ENCODE measurements at places on chromosomes 3 and 15.

DNA sequence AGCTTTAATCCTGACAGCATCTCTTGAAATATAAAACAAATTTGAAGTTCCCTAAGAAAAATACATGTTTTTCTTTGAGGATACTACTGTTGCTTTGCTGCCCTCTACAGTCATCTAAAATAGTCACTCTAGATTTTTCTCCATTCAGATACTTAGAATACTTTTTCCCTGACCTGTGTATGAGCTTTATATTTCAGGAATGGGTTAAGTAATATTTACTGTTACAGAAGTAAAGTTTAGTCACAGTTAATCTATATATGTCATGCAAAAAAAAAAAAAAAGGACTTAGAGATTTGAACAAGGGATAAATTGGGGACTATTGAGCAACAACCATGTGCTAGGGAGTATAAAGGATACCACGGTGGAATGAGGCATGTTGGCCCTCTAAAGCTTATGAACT lies 8.8 kb downstream of the NECTIN3 start:
- DNase-seq, result no peak

- no peak for DNase-seq
These were observed 78.7 kb downstream of the PLXNA1 start for GRCh38 chr3:127061641-127062040.

DNA sequence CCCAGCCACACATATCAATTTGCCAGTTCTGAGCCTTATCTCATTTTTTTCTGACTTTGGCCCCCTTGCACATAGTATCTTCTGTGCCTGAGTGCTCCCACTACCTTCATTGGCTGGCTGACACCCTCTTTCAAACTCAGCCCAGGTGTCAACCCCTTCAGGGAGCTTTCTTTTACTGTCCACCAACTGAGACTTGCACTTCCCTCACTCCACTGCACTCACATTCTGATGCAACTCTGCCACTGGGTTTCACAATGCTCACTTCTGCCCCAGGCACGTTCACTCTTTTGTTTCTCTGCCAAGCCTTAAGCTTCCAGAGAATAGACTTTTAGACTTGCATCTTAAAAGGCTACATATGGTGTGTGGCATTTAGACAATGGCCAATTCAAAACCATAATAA lies 101.5 kb upstream of the CBLB start:
- no peak for DNase-seq

DNA sequence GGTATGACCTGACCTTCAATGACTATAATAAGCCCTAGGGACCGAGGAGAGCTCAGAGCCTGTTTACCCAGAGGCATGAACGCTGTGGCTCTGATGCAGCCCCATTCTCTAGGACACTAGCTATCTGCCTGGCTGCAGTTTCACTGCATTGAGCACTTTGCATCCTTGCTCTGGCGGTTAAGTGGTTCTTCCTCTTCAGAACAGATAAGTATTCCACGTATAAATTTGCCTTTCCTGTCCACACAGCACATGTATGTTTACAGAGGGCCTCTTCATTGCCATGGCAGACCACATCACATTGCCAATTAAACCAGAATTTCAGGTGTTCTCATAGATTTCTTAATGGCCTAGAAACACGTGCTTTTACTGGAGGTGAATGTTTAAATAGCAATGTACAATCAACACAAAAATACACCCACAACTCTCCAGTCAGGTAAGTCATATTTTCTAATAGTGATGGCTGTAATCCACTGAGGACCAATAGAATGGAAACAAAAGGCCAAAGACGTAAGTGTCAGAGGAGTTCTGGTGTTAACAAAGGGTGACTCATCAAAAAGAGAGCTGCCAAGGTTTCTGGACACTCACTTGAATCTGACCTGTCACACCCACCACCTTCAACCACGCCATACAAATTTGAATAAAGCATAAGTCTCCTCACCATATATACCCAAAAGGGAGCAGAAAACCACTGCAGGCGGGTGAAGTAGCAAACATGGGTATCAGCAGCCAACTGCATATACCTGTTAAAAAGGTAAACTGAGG lies 553.4 kb downstream of the OCA2 start:
- DNase-seq, result no peak

DNA sequence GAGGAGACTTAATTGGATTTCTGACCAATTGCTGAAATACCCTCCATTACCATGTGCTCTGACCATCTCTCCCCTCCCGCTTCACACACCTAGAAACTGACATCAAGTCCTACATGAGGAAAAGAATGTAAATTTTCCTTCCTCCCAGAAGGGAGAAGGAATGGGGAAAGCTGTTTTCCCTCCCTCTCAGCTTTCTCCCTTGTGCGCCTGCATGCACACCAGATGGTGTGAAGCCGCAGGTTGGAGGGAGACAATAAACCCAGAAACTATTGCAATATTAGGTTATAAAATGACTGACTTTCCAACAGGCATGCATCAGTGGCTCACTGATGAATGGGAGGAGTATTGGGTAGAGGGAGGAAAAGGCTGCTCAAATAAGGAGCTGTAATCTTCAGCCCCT lies 50.9 kb downstream of the MB21D2 start:
- DNase-seq, result no peak
